Liver (tissue), 10 donors: ENCODE measurements at places on chromosomes 16 and 17.

GRCh38 chr17:19418251-19418992 lies 7.4 kb downstream of the RNF112 start:
- DNase-seq = no peak

DNA sequence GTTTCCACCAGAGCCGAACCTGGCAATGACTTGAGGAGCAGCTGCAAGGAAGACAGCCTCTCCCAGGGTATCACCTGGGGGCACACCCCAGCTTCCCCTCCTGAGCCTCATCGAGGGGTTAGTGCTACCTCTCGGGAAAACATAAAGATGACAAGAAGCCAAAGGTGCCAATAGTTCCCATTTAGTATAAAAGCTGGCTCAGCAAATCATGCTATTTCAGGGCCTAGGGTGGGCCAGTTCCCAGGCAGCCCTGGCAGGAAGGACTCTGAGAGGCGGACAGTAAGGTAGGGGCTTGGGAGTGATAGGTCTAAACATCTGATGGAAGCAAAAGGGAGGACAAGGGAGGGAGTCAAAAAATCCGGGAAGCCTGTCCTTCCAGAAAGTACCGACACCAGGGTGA lies 46.2 kb downstream of the SOST start:
- no peak for DNase-seq

- DNase-seq = no peak
Observed at GRCh38 chr16:57985204-57986181, 14.6 kb upstream of the CNGB1 start.

DNA sequence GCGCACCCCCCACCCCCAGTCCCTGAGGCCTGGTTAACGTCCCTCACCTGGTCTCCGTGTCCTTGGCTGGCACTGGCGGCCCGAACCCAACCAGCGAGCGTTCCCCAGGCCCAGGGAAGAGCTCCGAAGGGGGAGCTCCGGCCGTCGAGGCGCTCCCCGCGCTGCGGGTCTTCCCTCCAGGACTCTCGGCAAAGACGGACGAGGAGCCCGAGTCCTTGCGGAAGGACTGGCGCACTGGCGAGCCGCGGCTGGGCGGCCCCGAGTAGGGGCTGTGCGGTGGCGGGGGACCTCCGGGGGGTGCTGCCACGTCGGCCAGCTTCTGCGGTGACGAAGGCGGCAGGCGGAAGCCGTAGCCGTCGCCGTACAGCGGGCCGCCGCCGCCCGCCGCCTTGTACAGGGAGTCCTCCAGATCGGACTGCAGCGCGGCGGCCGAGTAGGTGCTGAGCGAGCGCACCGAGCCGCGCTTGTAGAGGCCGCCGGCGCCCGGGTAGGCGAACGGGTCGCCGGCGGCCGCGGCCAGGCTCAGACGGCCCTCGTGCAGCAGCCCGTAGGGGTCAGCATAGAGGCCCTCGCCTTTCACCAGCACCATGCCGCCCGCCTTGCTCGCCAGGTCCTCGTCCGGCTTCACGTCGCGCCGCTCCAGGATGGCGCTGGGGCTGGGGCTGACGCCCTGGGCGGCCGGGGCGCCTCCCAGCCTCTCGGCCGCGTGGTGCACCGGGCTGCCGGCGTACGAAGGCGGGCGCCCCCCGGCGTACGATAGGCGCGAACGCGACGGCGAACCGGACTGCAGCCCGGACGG lies 44.1 kb downstream of the SRCIN1 start:
- no peak for DNase-seq

DNA sequence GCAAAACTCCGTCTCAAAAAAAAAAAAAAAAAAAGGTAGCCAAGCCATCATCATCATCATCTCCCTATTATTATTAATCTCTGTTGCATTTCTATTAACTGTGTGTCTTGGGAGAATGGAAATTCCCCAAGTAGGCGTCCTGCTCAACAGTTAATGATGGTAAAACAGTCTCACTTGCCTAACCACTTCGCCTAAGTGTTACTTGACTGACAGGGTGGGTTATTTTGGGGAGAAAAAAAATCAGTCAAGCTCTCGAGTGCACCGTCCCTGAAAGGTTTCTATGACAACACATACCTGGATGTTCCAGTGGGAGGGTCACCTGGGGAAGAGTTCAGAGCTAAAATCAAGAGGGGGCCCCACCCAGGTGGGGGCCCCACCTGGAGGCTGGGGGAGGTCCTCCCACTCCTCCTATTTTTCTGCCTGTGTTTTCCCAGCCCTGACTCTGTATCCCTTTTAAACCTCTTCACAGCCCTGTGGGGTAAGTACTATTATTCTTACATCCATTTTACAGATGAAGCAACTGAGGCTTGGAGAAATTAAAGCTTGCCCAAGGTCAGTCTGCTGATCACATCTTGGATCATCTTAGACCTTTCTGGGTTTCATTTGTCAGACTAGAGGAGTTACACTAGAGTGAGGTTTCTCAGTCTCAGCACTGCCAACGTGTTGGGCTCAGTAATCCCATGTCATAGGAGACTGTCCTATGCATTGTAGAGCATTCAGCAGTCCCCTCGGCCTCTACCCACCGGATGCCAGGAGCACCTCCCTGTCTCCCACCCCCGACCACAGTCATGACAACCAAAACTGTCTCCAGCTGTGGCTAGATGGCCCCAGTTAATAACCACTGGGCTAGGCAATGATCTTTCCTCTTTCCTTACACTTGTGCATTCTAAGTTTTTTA lies 11.0 kb upstream of the ABAT start:
- no peak for DNase-seq

GRCh38 chr17:73733517-73733916 lies 89.3 kb upstream of the SDK2 start:
- DNase-seq = no peak

DNA sequence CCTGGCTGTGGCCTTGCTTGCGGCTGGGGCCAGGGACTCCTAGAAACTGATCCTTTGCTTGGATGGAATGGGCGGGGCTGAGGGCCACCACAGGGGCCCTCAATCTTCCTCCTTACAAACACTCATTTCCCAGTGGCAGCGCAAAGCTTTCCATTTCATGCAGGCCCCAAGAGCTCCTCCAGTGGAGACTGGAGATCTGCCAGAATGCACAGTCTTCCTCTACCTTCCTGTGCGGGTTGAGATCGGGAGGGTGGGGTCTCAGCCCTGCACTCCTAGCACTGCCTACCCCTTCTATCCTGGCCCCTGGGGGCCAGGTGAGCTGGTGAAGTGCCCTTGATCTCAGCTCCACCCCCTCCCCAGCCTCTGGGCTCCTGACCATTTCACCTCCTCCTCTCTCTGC lies 1.7 kb downstream of the NRN1L start:
- DNase-seq = no peak
